SW480 (cell line): ENCODE measurements at places on chromosomes 6 and 20.

DNA sequence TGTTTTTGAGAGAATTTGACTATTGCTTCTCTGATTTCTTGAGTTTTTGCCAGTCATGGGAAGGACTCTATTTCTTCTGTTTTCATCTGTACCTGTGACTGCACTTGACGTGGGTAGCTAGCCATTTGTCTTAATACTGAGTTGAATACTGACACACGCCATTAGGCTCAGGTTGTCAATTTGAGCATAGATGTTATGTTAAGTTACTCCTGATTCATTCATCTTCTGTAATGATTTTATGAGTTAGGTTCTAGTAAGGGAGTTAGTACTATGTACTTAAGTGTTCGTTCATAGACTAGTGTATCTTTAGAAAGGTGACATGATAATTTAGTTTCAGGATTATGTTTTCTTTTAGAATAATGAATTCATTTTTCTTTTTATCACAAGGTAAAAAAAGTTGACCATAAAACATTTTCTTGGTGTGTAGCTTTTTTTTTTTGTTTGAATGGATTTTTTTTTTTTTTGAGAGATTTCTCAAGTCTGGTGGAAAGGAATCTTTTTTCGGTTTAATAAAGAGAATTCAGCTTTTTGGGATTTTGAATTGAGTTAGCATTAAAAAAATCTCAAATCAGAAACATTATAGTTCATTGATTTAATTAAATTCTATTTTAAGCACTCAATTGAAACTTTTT lies 1.7 kb downstream of the AFDN start:
- DNase-seq = peak; percentile 41

- no peak for DNase-seq
Observed at GRCh38 chr20:43028470-43028869, 161.2 kb downstream of the PTPRT start.

GRCh38 chr6:1817033-1817761 lies 207.5 kb downstream of the FOXC1 start:
- DNase-seq = no peak

DNA sequence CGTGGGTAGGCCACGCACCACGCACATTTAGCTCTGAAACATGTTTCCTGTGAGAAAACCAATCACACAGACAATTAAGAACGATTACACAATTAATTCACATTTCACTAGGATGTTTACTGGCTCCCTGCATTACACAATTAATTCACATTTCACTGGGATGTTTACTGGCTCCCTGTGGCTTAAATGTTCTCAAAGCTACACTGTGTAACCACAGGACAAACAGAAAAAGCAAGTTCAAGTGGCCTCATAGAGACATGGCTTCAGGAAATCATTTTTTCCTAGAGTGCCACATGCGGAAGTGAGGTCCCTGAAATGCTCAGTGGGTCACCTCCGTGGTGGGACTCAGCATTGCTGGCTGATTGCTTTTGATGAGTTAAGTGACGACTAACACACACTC lies 61.7 kb upstream of the XRN2 start:
- no peak for DNase-seq
